ENCODE measurements at places on chromosomes 7 and 10. TPM values are rescaled to one million over a fixed set of nuclear protein-coding genes. Genes with fewer than 3 reads are reported as not detected.

The SLC29A3 gene
- 7.9 TPM for polyA plus RNA-seq

The PNLIP gene
- polyA plus RNA-seq, result not detected

The HOXA5 gene
- 0.73 TPM for polyA plus RNA-seq

The ASL gene
- 52.3 TPM for polyA plus RNA-seq

The COL17A1 gene
- not detected for polyA plus RNA-seq

The SLC26A5 gene
- not detected for polyA plus RNA-seq

The MICU1 gene
- 19.8 TPM for polyA plus RNA-seq

GRCh38 chr10:74500816-74501215 is 325.6 kb upstream of the KAT6B start:
- H3K27ac ChIP-seq, result no peak overlapping the region
- H3K4me3 ChIP-seq, result no peak overlapping the region
- H3K4me1 ChIP-seq, result no peaks in the 10 kb centered on the region
- H3K36me3 ChIP-seq, result peaks cover 28% of the 10 kb centered on the region

DNA sequence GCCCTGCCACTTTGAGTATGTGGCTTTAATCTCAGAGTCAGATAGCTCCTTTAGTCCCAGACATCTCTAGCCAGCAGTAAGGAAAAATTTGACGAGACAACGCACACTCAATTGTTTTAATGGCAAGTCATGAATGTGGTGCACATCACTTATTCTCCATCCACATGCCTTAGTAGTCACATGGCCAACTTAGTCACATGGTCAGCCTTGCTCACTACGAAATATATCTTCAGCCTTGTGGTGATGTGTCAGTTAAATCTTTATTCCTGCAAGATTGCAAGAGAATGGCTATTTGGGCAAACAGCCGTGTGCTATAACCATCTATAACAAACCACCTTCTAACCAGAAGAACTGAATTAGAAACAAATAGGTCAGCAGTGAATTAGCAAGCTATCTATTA is 871.1 kb upstream of the CELF2 start:
- DNase-seq, result no peak
- H3K27ac ChIP-seq, result no peak overlapping the region
- no peaks in the 10 kb centered on the region for H3K36me3 ChIP-seq
- H3K4me1 ChIP-seq, result no peaks in the 10 kb centered on the region
- no peak overlapping the region for H3K4me3 ChIP-seq
- H3K27me3 ChIP-seq, result peaks cover 3% of the 10 kb centered on the region

DNA sequence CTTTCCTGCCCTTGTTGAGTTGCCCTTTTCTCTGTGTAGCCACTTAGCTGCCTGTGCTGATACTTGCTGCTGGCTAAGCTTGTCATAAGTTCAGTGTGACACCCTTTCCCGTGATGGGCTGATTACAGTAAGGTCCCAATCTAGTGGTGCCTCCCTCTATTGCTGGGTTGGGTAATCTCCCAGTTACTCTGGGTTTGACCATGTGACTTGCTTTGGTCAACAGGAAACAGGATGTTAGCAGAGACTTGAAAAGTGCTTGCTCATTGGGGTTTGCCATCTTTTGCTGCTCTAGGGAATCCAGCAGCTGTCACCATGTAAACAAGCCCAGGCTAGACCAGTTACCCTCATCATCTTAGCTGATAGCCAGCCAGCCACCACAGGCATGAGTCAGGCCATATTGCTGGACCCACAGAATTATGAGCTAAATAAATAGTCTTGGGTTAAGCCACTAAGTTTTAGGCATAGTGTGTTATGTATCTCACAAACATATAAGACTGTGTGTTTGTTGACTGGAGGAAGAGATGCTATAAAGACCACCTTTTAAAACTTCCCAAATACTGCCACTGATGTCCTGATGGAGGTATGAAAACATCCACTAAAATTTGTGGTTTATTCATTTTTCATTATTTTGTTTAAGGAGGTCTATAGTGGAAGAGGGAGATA is 4.0 kb upstream of the LEP start:
- H3K36me3 ChIP-seq, result no peaks in the 10 kb centered on the region
- peak; percentile 63 for DNase-seq
- H3K4me3 ChIP-seq, result no peak overlapping the region
- H3K27ac ChIP-seq, result peak overlapping the region; percentile 28
- H3K4me1 ChIP-seq, result peaks cover 18% of the 10 kb centered on the region

- H3K36me3 ChIP-seq, result peaks cover 6% of the 10 kb centered on the region
- no peaks in the 10 kb centered on the region for H3K27me3 ChIP-seq
- H3K4me1 ChIP-seq, result no peaks in the 10 kb centered on the region
- H3K4me3 ChIP-seq, result no peak overlapping the region
Observed at GRCh38 chr7:126286317-126286716, 966.4 kb downstream of the GRM8 start.

DNA sequence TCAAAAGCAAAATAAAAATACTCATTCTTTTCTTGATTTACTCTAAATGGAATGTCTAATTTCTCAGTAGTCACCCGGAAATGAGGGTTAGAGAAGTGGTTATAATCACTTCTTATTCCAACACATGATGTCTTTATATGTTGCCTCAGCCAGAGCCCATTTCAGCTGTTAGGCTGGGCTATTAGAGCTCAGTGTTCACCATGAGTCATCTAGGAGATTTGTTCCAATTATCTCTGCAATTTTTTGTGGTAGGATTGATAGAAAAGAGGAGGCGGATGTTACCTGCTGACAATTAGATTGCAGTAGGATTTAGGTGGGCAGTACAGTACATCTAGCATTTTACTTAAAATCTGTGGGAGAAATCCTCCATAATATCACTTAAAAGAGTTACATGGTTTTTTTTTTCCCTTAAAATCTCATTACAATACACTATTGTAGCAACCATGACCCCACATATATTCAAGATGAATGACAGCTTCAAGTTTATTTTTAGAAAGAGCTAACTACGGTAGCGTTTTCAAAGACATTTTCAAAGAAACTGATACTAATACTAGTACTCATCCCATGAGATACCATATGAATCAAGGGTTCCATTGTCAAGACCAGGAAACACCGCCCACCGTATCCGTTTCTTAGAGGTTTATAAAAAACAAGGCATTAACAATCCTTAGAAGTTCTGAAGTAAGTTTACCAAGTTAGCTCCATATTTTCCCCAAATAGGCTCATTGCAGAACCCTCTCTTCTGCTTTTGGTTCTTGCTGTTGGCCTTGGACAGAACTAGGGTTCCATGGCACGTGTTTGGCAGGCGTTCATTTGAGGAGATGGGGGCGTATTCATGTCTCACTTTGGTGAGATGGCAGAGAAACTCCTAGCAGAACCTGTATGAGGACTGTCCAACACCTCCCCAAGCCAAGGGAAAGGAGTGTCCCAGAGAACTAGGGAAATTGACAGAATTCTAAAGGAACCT is 10.4 kb downstream of the CPA2 start:
- no peak overlapping the region for H3K27ac ChIP-seq
- peaks cover 12% of the 10 kb centered on the region for H3K27me3 ChIP-seq
- H3K4me1 ChIP-seq, result no peaks in the 10 kb centered on the region
- no peaks in the 10 kb centered on the region for H3K36me3 ChIP-seq
- no peak overlapping the region for H3K4me3 ChIP-seq

- H3K4me3 ChIP-seq, result no peak overlapping the region
- H3K27ac ChIP-seq, result no peak overlapping the region
- no peaks in the 10 kb centered on the region for H3K36me3 ChIP-seq
- DNase-seq, result no peak
Observed at GRCh38 chr10:50946991-50947781, 61.8 kb upstream of the A1CF start.

GRCh38 chr10:48634198-48634983 is 29.5 kb upstream of the ARHGAP22 start:
- no peak for DNase-seq
- H3K36me3 ChIP-seq, result no peaks in the 10 kb centered on the region
- H3K4me1 ChIP-seq, result peaks cover 18% of the 10 kb centered on the region
- H3K4me3 ChIP-seq, result no peak overlapping the region

GRCh38 chr7:157703534-157704195 is 366.9 kb downstream of the DNAJB6 start:
- H3K4me3 ChIP-seq, result no peak overlapping the region
- H3K4me1 ChIP-seq, result no peaks in the 10 kb centered on the region
- no peak overlapping the region for H3K27ac ChIP-seq
- H3K27me3 ChIP-seq, result no peaks in the 10 kb centered on the region
- DNase-seq, result no peak

GRCh38 chr7:87628780-87629569 is 777 bp downstream of the RUNDC3B start:
- H3K36me3 ChIP-seq, result no peaks in the 10 kb centered on the region
- peaks cover 13% of the 10 kb centered on the region for H3K4me1 ChIP-seq
- DNase-seq, result no peak
- H3K4me3 ChIP-seq, result peak overlapping the region; percentile 89

DNA sequence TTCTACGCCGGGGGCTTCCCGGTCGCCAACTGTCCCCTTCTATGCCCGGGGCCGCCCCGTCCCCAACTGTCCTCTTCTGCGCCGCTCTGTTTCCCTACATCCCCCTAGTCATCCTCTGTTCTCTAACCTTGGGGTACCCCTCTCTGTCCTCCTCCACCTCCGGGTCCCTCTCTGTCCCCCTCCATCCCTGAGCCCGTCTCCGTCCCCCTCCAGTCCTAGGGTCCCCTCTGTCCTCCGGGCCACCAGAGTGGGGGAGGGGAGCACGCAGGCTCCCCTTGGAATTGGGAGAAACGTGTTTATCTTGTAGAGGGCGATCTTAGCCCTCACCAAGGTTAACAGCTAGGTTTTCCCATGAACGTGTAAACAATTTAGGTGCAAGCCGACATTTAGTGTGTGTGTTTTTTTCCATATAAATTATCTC is 852 bp upstream of the KLF6 start:
- H3K27me3 ChIP-seq, result peaks cover 49% of the 10 kb centered on the region
- peaks cover 30% of the 10 kb centered on the region for H3K4me1 ChIP-seq
- H3K4me3 ChIP-seq, result peak overlapping the region; percentile 90
- H3K27ac ChIP-seq, result peak overlapping the region; percentile 97
- peaks cover 27% of the 10 kb centered on the region for H3K36me3 ChIP-seq

GRCh38 chr10:24465891-24466818 is 257.2 kb downstream of the KIAA1217 start:
- H3K27ac ChIP-seq, result no peak overlapping the region
- H3K27me3 ChIP-seq, result no peaks in the 10 kb centered on the region
- H3K36me3 ChIP-seq, result no peaks in the 10 kb centered on the region
- no peak for DNase-seq

DNA sequence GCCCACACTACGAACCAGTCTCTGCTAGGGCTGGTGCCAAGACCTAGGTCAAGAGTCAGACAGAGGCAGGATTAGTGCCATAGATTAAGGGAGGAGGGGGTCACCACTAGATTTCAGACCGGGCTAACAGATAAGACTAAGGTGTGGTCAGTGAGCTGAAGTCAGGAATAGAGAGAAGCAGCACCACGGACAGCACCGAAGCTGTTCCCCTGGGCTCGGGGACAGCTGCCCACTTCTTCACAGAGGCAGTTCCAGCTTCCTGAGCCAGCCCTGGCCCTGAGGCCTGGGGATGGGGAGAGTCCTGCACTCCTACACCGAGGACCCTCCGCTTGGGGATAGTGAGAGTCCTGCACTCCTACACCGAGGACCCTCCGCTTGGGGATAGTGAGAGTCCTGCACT is 11.2 kb upstream of the JAKMIP3 start:
- H3K4me1 ChIP-seq, result no peaks in the 10 kb centered on the region
- peaks cover 3% of the 10 kb centered on the region for H3K27me3 ChIP-seq
- DNase-seq, result no peak

DNA sequence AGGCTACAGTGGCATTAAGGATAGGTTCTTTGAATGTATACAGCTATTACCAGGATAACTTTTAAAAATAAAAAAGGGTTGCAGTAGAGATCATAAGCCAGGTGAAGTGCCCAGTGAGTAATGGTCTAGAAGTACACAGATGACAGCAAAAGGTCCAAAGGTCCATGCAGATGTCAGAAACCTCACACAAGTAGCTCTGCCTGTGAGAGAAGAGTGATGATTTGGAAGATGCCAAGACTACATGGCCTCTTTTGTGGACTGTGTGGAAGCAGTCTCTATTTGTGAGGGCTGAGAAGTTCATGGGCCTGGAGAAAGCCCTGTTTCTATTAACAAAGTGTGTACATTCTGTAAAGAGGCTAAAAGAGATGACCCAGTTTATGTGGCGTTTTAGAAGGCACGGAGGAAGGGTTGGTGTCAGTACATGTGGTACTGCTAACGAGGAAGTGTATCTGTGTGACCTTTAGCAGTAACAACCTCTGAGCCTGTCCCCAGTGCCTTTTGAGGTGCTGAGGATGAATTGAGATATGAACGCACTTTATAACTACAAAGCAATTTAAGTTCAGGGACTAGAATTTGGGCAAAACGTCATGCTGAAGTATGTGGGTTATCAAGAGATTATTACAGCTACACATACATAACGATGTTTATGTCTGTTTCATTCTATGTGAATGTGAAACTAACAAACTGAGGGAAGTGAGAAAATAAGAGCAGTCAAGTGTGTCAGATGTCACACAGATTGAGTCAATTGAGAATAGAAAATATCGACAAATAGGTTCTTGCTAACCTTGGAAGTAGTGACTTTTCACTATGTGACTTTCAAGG is 7.6 kb downstream of the CYCS start:
- H3K4me3 ChIP-seq, result peak overlapping the region; percentile 81
- peaks cover 6% of the 10 kb centered on the region for H3K27me3 ChIP-seq
- H3K27ac ChIP-seq, result peak overlapping the region; percentile 95
- peaks cover 11% of the 10 kb centered on the region for H3K36me3 ChIP-seq

- no peak for DNase-seq
- H3K27me3 ChIP-seq, result peaks cover 12% of the 10 kb centered on the region
- no peaks in the 10 kb centered on the region for H3K36me3 ChIP-seq
- peaks cover 5% of the 10 kb centered on the region for H3K4me1 ChIP-seq
- peak overlapping the region; percentile 62 for H3K4me3 ChIP-seq
- H3K27ac ChIP-seq, result no peak overlapping the region
Observed at GRCh38 chr10:34816085-34816496, 995 bp upstream of the PARD3 start.

DNA sequence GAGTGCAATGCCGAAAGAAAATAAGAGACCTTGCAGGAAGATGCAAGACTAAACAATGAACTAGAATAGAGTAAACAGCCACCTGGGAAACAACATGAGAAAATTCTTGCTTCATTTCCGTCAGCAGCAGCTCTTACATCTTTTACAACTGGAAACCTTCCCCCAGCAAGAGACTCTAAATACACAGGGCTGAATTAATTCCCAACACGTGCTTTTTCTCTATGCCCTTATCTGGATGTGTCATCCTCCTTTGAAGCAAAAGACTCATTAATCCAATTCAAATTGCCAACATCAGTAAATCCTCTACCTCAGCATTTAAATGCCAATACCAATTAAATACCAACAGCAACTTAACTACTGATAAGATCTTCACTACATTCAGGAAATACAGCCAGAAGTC is 99.0 kb upstream of the PDE1C start:
- H3K4me3 ChIP-seq, result no peak overlapping the region
- no peaks in the 10 kb centered on the region for H3K27me3 ChIP-seq
- no peaks in the 10 kb centered on the region for H3K4me1 ChIP-seq
- no peak for DNase-seq

- peaks cover 31% of the 10 kb centered on the region for H3K4me1 ChIP-seq
- DNase-seq, result peak; percentile 56
- peak overlapping the region; percentile 4 for H3K4me3 ChIP-seq
- H3K27me3 ChIP-seq, result peaks cover 4% of the 10 kb centered on the region
Observed at GRCh38 chr10:12412666-12413368, 63.5 kb downstream of the CAMK1D start.

DNA sequence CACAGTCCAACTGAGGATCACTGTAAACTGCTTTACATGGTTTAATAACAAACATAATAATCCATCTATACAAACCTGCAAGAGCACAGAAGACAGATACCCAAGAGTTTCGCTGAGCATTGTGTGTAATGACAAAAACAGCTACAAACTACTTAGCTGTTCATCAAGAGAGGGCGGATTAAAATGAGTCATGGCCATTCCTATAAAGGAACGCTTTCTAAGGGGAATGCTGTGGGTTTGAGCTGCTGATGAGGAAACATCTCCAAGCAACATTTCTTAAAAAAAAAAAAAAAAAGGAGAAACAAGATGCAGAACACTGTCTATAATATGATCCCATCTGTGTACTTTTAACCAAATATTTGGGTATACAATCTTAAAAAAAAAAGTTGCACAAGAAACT is 33.8 kb downstream of the VOPP1 start:
- DNase-seq, result no peak
- peaks cover 74% of the 10 kb centered on the region for H3K4me1 ChIP-seq
- no peak overlapping the region for H3K4me3 ChIP-seq

Data from immature natural killer cell (primary cell).